ENCODE measurements at places on chromosomes 6 and 20. TPM values are rescaled to one million over a fixed set of nuclear protein-coding genes. Genes with fewer than 3 reads are reported as not detected.

- H3K4me1 ChIP-seq: peaks cover 69% of the 10 kb centered on the region
- H3K27me3 ChIP-seq: no peaks in the 10 kb centered on the region
- no peak overlapping the region for H3K27ac ChIP-seq
- no peaks in the 10 kb centered on the region for H3K36me3 ChIP-seq
- H3K4me3 ChIP-seq: no peak overlapping the region
- no peak for DNase-seq
Measured at GRCh38 chr6:136282906-136283305, 6.7 kb downstream of the BCLAF1 start.

The SPATS1 gene
- not detected for total RNA-seq

DNA sequence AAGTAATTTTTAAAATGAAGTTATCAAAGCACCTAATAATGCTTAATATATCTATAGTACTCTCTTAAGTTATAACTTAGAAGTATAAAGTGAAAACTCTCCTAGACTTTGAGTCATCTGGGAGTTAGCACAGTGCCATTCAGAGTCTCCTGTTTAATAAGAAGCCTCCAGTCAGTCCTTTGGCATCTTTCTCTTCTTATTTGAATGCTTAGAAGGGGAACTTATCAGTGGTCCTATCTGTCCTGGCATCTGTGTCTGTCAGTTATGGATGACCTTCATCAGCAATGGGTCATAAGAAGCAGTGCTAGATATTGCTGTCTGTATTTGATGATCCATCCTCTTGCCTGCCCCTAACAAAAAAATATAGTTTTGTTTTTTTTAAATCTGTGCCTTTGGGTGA is 15.2 kb downstream of the TMEM200A start:
- no peak for DNase-seq
- H3K27me3 ChIP-seq: no peaks in the 10 kb centered on the region
- no peak overlapping the region for H3K27ac ChIP-seq
- H3K4me1 ChIP-seq: no peaks in the 10 kb centered on the region
- H3K4me3 ChIP-seq: no peak overlapping the region

DNA sequence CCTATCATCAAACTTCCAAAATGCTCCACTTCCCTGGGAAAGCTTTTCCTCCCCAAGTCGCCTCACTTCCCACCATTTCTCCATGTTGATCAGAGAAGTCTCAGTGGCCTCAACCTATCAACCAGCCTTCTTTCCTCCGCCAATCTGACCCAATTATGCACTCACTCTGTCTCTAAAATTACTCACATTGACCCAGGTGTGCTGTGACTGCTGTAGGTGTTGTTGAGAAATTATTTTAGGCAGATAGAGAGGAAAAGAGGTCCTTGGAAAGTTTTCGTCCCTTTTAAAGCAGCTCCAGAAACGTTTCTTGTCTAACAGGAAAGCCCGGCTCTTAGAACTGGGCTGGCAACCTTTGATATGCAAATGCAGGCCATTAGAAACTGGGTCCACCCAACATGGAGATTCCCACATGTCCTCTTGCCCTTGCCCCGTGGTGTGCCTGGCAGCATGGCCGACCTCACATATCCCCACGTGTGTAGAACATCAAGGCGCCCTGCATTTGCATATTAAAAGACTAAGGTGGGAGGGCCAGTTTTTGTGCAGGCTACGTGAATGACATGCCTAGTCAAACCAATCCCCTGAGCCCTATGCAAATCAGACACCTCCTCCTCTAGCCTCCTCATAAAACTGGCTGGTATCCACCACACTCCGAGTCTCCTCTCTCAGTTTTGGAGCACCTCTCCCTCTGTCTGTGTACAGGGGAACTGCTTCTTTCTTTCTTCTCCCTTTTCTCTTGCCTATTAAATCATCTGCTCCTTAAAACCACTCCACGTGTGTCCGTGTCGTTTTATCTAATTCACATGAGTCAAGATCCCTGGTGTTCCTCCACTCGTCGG is 12.9 kb downstream of the IPCEF1 start:
- no peaks in the 10 kb centered on the region for H3K36me3 ChIP-seq
- DNase-seq: no peak
- no peaks in the 10 kb centered on the region for H3K27me3 ChIP-seq
- H3K27ac ChIP-seq: peak overlapping the region; percentile 83
- peak overlapping the region; percentile 34 for H3K4me3 ChIP-seq
- peaks cover 34% of the 10 kb centered on the region for H3K4me1 ChIP-seq

The OPN5 gene
- total RNA-seq: not detected

The RIMS1 gene
- 2.0 TPM for total RNA-seq

DNA sequence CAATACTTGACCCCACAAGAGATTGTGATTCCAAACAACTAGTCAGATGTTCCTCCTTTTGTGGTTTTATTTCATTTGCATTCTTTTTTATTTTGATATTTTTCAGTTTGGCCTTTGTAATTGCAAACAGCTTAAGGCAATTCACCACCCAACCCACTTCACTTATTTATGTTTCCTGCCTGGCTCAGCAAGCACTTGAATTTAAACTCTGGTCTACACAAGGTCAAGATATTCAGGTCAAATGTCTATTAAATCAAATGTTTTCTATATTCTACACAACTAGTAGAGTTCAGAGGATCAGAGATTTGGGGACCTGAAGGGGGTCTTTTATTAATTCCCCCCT is 100.1 kb downstream of the SGK1 start:
- no peak overlapping the region for H3K27ac ChIP-seq
- no peak overlapping the region for H3K4me3 ChIP-seq
- DNase-seq: no peak
- no peaks in the 10 kb centered on the region for H3K27me3 ChIP-seq

- H3K4me1 ChIP-seq: no peaks in the 10 kb centered on the region
- H3K27ac ChIP-seq: peak overlapping the region; percentile 68
- no peaks in the 10 kb centered on the region for H3K36me3 ChIP-seq
- DNase-seq: no peak
Measured at GRCh38 chr6:133637874-133638273, 251.0 kb upstream of the TCF21 start.

GRCh38 chr20:25346349-25346748 is 44.3 kb downstream of the ABHD12 start:
- no peak for DNase-seq
- H3K27ac ChIP-seq: no peak overlapping the region
- H3K4me3 ChIP-seq: no peak overlapping the region
- H3K4me1 ChIP-seq: no peaks in the 10 kb centered on the region
- no peaks in the 10 kb centered on the region for H3K36me3 ChIP-seq

The APCDD1L gene
- total RNA-seq: 0.44 TPM

- H3K36me3 ChIP-seq: no peaks in the 10 kb centered on the region
- no peaks in the 10 kb centered on the region for H3K27me3 ChIP-seq
- no peak overlapping the region for H3K4me3 ChIP-seq
- DNase-seq: no peak
- no peaks in the 10 kb centered on the region for H3K4me1 ChIP-seq
Measured at GRCh38 chr20:40431611-40432010, 257.4 kb downstream of the MAFB start.

DNA sequence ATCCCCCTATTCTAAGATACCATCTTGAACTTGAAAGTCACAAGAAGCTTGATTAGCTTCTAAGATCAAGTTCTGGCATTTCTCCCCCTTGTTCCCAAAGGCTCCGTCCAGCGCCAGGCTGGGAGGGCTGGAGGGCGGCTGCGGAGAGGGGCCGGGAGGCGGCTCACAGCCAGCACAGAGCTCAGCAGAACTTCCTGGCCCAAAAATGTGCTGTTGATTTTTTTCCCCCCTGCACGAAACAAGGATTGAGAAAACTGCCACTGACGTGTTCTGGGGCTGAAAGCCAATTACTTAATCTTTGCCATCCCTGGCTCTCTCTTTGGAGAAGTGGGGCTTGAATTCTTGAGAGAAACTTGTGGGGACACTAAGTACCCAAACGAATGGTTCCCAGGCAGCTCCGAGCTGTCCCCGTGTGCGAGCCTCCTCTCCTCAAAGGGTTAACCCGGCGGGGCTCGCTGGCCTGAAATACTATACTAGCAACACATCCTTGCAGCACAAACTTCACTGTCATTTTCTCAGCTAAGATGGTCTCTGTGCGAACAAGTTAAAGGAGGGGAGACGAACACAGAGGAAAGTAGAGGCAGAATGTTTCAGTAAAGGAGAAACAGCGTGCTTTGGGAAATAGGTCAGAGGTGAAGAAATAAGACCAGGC is 452 bp downstream of the TRAF3IP2 start:
- H3K27ac ChIP-seq: peak overlapping the region; percentile 99
- peaks cover 46% of the 10 kb centered on the region for H3K4me1 ChIP-seq
- no peaks in the 10 kb centered on the region for H3K27me3 ChIP-seq
- H3K36me3 ChIP-seq: no peaks in the 10 kb centered on the region
- no peak for DNase-seq

GRCh38 chr6:80742481-80742880 is 636.0 kb downstream of the BCKDHB start:
- H3K4me3 ChIP-seq: no peak overlapping the region
- no peaks in the 10 kb centered on the region for H3K27me3 ChIP-seq
- H3K4me1 ChIP-seq: no peaks in the 10 kb centered on the region
- no peaks in the 10 kb centered on the region for H3K36me3 ChIP-seq
- no peak overlapping the region for H3K27ac ChIP-seq

The PTPRK gene
- total RNA-seq: 36.0 TPM

DNA sequence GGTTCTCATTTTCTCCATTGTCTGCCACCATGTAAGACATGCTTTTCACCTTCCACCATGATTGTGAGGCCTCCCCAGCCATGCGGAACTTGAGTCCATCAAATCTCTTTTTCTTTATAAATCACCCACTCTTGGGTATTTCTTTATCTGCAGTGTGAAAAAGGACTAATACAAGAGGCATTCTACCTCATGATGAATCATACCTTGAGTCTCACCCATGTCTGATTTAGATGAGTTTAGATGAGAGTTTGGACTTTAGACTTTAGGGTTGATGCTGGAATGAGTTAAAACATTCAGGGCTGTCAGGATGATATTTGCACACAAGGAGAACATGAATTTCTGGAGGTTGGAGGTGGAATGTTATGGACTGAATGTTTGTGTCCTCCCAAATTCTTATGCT is 545.6 kb downstream of the C6orf118 start:
- no peak overlapping the region for H3K27ac ChIP-seq
- H3K36me3 ChIP-seq: no peaks in the 10 kb centered on the region
- H3K4me3 ChIP-seq: no peak overlapping the region
- no peaks in the 10 kb centered on the region for H3K4me1 ChIP-seq

The RNF8 gene
- total RNA-seq: 17.2 TPM

DNA sequence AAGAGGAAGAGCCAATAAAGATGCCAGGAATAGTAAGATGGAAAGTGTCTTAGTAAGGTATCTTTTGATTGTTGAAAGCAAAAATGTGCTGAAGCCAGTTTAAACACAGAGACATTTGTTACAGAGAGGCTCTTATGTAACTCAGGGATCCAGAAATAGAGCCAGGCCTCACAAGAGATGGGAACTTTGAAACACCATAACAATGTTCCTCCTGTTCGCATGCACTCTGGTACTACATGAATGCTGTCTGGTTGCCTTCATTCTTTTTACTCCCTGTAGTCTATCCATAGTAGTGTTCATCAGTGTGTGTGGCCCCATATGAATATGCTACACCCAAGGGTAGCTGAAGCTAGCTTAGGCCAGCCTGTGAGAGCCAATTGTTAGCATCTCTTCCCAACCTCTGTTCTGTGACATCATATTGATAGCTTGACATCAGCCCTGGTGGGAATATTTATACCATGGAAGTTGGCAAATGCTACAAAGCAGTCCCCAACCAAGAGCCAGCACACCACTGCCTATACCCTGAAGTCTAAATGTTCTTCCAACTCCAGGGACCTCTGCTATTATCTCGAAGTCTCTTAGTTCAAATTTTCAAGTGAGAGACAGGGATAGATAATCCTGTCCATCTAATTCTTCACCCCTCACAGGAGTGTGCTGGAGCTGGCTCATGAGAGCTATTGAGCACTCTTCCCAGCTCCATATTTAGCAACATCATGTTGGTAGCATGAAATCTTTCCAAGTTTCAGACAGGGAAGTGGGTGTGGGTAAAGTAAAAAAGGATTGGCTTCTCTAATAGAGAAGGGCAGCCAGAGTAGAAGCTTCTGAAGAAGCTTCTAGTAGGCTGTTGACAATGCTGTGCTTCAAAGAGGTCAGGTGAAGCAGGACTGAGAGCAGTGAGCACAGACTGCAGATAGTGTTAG is 7.0 kb downstream of the NDUFAF5 start:
- no peak overlapping the region for H3K4me3 ChIP-seq
- no peaks in the 10 kb centered on the region for H3K27me3 ChIP-seq
- H3K27ac ChIP-seq: no peak overlapping the region

- peak overlapping the region; percentile 85 for H3K27ac ChIP-seq
- H3K36me3 ChIP-seq: no peaks in the 10 kb centered on the region
- H3K4me3 ChIP-seq: peak overlapping the region; percentile 70
- no peaks in the 10 kb centered on the region for H3K27me3 ChIP-seq
- H3K4me1 ChIP-seq: peaks cover 7% of the 10 kb centered on the region
- no peak for DNase-seq
Measured at GRCh38 chr6:132400555-132400882, 756 bp downstream of the MOXD1 start.

DNA sequence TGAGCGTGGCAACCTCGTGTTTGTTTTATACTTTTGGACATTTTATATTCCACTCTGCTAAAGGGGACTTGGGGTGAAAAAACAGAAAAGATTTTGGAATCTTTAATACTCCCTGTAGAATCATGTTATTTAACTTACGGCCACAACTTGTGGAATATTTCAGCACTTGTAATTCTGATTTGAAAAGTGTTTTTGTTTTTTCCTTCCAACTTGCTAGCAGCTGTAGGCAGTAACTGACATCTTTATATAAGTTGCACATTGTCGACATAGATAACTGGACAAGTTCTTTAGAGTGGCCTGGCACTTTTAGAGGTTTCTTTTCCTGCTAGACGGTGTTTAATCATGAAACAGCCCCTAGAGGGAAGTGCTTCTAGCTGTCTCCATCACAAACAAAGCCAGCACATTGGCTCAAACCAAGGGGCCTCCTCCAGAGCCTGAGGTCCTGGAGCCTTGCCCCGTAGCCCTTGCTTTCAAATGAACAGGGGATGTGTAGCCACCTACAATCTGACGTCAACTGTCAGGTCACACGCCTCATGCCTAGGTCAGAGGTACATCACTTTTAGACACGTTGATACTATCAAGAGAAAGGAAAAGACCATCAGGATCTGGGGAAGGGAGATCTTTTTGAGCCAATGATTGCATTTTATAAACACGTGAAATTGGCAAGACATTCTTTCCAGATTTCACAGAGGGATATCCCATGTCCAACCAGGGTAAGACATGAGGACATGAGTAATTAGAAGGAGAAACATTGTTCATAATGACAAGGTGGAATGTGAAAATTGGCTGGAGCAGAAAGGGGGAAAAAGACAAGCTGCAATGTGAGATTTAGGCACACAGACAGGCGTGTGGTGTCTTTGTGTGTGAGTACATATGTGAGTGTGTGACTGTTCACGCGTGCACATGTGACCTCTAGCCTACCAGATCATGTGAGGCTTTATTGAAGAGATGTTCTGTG is 92.1 kb downstream of the TXNDC5 start:
- H3K36me3 ChIP-seq: no peaks in the 10 kb centered on the region
- no peaks in the 10 kb centered on the region for H3K4me1 ChIP-seq
- H3K27me3 ChIP-seq: no peaks in the 10 kb centered on the region
- DNase-seq: no peak
- peak overlapping the region; percentile 57 for H3K27ac ChIP-seq
